ENCODE measurements at places on chromosomes 1 and 21.

GRCh38 chr1:152501704-152502103 lies 8.9 kb upstream of the LCE5A start:
- no peak for DNase-seq

DNA sequence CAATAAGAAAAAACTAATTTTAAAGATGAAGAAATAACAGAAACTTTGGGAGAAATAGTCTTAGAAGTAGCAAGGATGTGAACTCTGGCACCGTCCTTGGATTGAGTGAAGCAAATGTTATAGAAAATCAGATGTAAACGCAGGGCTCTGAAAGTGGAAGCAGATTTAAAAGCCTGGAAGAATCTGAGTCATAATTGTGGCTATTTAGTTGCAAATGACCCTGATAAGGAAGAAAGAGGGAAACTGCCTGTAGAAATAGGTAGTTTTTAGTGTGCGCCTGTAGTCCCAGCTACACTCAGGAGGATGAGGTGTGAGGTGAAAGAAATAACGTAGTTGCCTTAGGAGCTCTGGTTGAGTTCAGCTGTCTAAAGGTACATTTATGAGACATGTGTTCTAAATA lies 101.0 kb downstream of the NGF start:
- DNase-seq = no peak

DNA sequence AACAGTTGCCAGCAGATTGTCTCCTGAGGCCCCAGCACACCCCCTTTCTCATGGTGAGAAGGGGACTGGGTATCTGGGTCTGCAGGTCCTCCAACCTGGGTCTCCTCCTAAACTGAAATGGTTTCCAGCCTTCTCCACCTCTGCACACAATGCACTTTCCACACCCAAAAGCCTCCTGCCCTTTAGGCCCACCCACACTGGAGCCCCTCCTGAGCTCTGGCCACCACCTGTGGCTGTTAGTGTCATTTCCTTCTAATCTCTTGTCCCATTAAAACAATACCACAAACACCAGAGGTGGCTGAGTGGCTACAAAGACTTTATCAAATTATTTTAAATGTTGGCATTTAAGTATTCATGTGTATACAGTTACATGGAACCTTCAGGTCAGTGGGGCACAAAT lies 11.5 kb downstream of the GPR3 start:
- DNase-seq = no peak

DNA sequence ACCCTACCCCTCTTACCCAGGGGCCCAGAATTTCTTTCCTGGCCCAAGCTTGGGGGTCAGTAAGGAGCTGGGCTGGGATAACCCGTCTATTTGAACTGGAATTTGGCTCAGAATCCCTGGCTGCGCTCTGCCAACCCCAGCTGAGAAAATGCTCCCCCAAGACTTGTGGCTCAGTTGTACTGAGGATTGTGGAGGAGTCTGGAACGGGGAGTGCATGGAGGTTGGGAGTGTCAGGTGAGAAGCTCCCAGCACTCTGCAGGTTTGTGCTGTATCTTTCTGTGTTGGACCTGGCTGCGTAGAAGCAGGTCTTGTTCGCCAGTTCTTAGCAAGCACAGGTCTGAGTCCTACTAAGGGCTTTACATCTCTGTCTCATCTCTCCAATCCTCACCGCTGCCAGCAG lies 1.6 kb downstream of the TCEA3 start:
- DNase-seq = no peak

DNA sequence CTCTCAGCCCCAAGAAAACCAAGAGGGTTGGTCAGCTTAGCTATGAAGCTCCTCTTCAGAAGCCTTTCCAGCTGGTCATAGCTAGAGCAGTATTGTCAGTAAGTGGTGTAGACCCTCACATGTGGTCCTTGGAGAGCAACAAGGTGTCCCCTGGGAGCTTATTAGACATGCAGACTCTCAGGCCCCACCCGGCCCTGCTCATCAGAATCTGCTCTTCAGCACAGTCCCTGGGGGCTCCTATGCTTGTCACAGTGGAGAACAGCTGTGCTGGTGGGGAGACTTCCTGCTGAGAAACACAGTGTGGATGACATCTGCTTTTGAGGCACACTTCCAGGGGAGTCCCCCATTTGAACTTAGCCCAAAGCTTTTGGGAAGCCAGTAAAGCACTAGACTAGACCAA lies 21.9 kb upstream of the NEK2 start:
- DNase-seq = no peak

DNA sequence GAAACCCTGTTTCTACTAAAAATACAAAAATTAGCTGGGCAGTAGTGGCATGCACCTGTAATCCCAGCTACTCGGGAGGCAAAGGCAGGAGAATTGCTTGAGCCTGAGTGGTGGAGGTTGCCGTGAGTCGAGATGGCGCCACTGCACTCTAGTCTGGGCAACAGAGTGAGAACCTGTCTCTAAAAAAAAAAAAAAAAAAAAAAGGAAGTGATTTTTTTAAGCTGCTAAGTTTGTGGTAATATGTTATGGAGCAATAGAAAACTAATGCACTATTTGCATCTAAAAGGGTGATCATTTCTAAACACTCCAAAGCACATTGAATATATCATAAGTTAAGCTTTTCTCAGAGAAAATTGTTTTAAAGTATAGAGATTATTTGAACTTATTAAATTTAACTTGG lies 244.8 kb upstream of the SPAG17 start:
- DNase-seq = no peak

- no peak for DNase-seq
These were observed 737 bp downstream of the C1orf162 start for GRCh38 chr1:111474521-111474920.

DNA sequence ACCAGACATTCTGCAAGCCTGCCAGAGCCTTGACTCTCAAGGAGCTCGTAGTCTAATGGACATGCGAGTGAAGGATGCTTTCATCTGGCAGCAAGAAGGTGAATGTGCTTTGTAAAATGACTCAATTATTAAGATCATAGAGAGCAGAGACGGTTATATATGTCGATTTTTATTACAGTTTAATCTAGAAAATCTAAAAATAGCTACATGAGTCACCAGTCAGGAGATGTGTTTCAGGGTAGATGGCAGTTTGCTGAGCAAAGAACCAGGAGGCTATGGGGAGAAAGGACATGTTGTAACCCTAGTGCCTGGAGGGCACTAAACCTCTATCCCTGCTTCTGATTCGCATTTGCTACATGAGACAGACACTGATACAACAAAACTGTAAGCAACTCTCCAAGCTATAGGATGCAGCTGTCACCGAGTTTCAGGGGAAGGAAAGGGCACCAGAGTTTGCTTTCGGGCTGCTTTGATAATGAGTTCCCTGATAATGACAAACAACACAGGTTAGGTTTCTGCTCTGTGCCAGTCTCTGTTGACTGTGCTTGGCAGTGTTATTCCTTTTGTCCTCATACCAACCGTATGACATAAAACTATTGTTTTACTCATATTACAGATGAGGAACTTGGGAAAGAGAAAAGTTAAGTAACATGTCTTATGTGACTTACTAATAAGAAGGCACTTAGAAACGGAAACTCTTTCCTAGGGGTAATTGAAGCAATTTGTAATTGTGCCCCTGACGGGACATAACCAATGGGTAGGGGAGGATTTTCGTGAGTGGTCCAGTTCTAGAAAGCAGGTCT lies 43.2 kb downstream of the C1orf198 start:
- no peak for DNase-seq

DNA sequence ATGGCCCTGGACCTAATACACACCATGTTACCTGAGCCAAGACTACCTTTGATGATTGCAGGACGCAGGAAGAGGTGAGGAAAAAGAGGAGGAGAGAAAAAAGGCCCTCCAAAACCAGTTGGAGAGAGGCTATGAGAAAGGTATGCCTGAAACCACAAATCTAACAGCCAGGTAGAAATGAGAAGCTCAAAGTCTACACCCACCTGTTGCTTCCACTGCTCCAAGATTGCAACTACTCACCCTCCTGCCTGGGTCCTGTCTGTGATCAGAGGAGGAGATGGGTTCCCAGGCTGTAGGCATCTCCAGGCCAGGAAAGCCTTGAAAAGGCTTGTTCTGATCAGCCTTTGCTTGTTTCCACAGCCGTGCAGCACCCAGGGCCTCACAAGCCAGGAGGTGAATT lies 307.8 kb upstream of the USP24 start:
- no peak for DNase-seq

- no peak for DNase-seq
These were observed 279.8 kb upstream of the VAMP3 start for GRCh38 chr1:7491109-7491817.

GRCh38 chr1:205554026-205554811 lies 49.8 kb downstream of the CDK18 start:
- no peak for DNase-seq

DNA sequence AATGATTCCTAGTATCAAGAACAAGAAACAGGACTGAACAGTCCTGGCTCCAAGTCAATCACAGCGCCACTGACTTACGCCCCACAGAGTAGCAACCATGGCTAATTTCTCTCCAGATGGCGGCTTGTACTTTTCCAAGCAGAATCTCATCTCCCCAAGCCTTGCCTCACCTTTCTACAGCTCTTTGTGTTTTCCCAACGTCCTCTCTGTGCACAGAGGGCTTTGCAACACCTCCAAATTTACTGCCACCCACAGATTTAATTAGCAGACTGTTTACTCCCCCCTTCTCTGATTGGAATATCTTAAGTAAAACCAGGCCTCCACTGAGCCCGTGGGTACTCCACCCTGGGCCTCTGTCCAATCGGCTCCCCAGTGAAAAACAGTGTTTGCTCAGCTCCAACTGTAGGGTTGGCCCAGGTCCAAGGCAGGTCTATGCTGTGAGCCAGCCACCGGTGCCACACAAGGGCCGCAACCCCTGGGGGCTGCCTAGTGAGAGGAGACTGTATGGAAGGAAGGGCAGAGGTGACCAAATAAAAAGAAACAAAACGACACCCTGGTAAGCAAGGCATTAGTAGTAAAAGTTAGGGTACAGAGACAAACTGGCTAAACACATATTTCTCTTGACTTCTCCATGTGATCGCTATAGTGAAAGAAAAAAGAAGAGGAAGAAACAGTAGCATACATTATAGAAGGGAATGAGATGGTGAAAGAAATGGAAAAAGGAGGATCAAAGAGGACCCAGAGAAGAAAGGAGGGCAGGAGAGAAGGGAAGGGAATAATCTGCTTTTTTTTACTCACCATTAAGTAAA lies 128.4 kb upstream of the SOD1 start:
- DNase-seq = no peak

- no peak for DNase-seq
These were observed 36.4 kb downstream of the HS2ST1 start for GRCh38 chr1:86950712-86951419.

GRCh38 chr1:88124614-88125013 lies 559.5 kb upstream of the PKN2 start:
- no peak for DNase-seq

- DNase-seq = no peak
These were observed 93.0 kb downstream of the EVI5 start for GRCh38 chr1:92691925-92692324.

DNA sequence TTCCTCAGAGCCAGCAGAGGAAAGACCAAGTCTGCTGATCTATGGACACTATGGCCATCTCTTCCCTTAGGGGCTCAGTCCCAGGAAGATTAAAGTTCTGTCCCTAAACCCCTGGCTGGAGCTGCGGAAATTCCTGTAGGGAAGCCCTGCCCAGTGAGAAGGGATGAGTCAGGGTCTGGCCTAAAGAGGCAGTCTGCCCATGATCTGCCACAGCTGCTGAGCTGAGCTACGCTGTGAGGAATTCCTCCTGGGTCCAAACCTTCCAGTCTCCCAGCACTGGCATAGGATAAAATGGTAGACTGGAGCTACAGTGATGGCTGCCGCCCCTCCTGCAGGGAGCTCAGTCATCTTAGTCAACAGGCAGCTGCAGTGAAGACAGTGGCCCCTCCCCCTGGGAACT lies 213.7 kb downstream of the BRINP2 start:
- DNase-seq = no peak

DNA sequence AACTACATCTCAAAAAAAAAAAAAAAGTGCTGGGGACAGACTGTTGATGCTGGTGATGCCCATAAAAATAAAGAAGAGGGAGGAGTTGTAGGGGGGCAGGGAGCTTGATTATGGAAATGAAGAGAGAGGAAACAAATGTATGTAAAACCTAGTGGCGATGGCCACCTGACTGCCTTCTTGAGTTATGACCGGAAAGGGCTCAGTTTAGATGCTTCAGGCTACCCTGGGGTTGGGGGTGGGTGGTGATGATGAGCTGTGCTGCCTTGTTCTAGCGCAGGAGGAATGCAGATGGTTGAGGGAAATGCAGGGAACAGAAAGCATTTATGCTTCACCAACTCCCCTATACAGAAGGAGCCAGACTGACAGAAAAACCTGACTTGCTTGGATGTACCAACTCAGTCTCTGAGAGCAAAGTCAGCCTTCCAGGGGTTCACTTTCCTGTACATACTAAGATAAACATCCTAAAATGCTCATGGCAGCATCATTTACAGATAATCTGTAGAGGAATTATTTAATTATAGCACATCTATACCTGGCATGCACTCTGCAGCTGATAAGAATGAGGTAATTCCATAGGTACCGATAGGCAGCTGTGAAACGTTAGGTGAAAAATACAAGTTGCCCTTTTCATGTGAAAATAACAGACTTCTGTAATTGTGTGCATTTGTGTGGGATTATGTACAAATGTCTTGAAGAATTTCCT lies 8.0 kb upstream of the BCAR3 start:
- no peak for DNase-seq

DNA sequence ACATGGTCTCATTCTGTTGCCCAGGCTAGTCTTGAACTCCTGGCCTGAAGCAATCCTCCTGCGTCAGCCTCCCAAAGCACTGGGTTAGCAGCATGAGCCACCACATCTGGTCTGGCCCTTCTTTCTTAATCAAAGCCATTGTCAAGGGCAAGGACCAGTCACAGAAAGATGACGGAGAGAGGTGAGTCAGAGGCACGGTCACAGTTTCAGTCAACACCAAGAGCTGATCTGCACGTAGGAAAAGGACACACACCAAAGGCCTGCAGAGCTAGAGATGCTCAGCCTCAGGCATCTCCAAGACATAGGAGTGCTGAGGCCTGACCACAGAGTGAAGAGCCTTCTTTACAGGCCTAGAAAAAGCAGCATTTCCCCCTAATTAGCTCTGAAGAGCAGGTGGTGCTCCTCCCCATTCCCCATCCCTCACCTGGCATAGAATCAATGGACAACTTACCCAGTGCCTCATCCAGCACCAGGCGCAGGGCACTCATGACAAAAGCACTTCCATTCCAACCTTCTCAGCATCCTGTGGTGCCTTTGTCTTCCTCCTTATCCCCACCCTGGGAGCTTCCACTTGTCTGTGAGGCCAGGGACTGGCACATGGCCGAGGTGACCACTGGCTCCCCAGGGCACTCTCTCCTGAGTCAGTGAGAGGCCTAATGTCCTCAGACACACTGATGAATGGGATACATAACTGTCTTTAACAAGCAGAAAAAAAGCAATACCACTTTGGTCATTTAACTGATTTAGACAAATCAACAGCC lies 139.8 kb downstream of the AJAP1 start:
- no peak for DNase-seq
